Stimulated activated CD4-positive, alpha-beta T cell treated with anti-CD3 and anti-CD28 coated beads, TNF-alpha, amount 100 ng/mL, for 1 hour (primary cell): ENCODE measurements at places on chromosomes 2 and 18.

DNA sequence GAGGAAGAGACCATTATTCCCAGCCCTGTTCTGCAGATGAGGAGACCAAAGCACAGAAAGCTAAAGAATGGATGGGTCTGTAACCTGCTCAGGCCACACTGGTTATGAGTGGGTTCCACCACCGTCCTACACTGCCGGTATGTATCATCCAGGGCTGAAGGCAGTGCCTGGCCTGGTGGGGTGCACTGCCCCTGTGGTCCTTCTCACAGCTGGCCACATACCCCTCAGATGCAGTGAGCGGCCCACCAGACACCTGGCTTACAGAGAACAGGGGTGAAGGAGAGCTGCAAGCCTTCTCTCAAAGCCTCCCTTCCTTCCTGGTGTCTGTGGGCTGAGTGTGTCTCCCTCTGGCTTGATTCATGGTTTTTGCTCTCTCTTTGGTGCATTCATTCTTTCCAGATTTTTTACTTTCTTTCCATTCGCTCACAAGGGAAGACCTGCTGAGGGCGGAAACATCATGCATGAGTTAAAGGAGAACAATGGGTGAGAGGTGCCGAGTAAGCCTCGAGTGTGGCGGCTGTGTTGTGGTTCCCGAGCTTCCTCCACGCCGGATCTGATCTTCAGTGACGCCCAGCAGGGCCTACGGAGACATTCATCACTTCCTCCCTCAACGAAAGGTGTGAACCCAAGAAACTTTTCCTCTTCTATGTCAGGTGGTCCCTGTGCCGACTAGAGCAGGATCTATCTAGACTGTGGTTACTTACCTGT, 62.1 kb upstream of the REL start:
- DNase-seq: peak; percentile 72

GRCh38 chr2:75595541-75596395, 35.0 kb upstream of the EVA1A start:
- no peak for DNase-seq

DNA sequence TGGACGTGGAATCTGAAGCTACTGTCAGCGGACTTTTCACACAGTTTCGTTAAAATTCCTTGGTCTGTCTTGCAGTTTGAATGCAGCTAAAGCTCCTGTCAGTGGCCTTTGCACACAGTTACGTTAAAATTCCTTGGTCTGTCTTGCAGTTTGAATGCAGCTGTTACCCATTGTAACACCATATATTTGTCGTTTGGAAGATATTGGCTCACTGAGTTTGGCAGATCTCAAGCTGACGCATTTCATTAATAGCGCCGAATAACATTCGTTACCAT, 1.0 kb downstream of the LIMS1 start:
- no peak for DNase-seq

- DNase-seq: no peak
Observed at GRCh38 chr2:27587025-27587424, 4.2 kb downstream of the ZNF512 start.

DNA sequence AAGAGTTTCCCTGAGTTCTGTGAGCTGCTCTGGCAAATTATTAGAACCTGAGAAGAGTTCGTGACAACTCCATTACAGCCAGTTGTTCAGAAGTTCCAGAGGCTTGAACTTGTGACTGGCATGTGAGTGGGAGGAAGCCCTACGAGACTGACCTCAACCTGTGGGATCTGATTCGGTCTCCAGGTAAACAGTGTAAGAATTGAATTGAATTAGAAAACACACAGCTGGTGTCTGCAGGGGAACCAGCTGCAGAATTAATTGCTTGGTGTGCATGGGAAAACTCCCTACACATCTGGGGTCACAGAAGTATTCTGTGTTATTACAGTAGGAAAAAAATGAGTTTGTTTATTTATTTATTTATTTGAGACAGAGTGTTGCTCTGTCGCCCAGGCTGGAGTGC, 14.0 kb upstream of the ITSN2 start:
- no peak for DNase-seq

GRCh38 chr18:33987206-33987605, 237.5 kb downstream of the NOL4 start:
- DNase-seq: no peak

GRCh38 chr2:115214050-115214449, 771.6 kb downstream of the DPP10 start:
- DNase-seq: no peak

DNA sequence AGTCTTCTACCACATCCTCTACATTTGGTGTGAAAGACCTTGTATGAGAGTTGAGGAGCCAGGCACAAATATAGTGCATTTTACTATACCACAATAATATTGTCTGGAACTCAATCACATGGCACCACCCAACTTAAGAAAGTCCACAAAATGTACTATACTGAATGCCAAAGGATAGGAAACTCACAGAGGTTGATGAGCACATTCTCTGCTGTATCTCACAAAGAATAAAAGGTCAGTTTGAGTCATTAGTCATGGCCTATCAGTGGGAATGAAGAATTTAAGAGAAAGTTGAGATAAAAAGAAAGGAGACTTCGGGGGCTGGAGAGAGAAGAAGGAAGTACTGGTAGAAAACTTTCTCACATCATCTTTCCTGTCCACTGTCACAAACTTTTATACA, 134.3 kb downstream of the RDH14 start:
- no peak for DNase-seq

- no peak for DNase-seq
Observed at GRCh38 chr2:171811245-171811628, 82.8 kb downstream of the SLC25A12 start.

GRCh38 chr2:138104071-138104470, 139.8 kb downstream of the HNMT start:
- DNase-seq: no peak

DNA sequence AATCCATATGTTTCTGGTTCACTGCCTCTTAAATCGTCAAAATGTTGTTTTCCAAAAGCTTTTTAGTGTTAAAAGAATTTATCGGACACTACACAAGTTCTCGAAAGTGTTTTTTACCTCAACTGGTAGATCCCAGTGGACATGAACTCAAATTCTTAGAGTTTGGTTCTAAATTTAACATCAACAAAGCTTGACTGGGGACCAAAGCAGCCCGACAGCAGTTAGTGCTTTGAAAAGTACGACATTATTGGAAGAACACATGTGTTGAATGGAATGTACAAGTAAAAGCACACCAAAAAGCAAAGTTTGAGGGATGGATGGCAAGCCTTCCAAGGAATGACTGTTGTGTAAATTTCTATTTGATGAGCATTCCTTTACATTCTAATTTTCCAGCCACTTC, 803.9 kb upstream of the POU3F3 start:
- no peak for DNase-seq

GRCh38 chr2:224850081-224850480, 133.9 kb upstream of the CCDC195 start:
- no peak for DNase-seq

- DNase-seq: no peak
Observed at GRCh38 chr2:237319887-237320286, 94.1 kb downstream of the COL6A3 start.

- DNase-seq: no peak
Observed at GRCh38 chr2:84137034-84137433, 322.0 kb downstream of the SUCLG1 start.

DNA sequence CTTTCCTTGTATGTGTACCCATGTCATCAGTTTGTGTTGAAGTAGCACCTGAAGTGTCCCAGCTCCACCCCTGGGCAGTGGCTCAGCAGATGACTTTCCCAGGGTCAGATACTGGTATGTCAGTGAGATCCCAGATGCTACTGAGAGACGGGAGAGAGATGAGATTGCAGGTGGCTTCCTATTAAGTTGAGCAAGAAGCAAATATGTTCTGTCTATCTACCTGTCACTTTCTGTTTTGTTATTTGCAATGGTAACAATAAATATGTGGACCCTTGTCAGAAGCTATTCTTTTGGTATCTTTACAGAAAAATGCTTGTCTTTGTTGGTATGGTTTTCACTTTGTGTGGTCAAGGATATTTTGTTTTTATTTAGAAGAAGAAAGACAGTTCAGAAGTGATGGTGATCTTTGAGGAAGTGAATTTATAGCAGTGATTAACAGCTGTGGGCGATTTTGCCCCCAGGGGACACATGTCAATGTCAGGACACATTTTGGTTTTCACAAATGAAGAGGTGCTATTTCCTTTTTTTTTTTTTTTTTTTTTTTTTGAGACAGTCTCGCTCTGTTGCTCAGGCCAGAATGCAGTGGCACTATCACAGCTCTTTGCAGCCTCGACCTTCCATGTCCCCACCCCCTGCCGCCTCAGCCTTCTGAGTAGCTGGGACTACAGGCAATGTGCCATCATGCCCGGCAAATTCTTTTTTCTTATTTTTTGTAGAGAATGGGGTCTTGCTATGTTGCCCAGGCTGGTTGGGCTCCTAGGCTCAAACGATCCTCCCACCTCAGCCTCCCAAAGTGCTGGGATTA, 21.4 kb downstream of the MGAT5 start:
- no peak for DNase-seq

DNA sequence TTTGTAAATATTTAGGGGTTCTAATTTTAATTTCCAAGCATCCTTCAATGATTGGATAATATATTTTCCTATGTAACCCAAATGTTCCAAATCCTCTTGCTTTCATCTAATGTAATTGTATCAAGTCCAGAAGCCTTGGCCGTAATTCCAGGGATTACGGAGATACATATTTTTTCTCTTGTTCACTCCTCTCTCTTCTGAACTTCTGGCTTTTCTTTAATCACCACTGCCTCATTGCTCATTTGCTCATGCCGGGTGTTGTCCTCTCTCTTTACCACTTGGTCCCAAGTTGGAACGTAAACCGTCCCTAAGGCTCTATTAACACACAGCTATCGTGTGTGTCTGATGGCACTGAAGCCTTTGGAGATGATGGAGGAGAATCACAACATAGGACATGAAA, 188.7 kb upstream of the COL3A1 start:
- DNase-seq: no peak

DNA sequence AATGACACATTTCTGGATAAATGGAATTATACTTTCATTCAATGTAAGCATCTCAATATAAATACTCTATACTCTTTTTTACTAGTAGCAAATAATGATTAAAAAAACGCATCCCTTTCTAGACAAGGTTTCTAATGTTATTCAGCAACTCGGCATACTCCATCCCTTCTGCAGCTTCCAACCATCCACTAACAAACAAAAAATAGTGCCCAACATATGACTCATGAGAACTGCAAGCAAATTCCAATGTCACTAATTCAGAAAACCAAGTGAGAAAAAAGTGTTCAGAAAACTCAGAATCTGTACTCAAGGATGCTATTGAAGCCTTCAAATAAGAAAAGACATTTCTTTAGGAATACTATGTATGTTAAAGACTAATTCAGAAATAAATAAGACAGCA, 140.0 kb downstream of the BAZ2B start:
- no peak for DNase-seq

DNA sequence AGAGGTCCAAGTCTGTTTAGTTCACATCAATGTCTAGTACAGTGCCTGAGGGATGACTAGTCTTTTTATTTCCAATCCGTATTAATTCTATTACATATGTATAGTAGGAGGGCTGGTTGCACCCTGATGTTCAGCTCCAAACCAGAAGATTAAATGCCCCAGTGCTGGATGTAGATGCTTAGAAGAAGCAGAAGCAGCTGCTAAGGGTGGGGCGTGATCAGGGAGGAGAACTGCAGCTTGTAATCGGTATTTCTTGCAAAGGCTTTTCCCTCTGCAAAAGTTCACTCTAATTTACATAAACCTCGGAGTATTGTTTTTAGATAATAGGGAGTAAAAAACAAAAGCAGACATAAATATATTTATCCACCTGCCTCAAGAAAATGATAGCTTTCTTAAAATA, 145.3 kb upstream of the ITGA4 start:
- no peak for DNase-seq

DNA sequence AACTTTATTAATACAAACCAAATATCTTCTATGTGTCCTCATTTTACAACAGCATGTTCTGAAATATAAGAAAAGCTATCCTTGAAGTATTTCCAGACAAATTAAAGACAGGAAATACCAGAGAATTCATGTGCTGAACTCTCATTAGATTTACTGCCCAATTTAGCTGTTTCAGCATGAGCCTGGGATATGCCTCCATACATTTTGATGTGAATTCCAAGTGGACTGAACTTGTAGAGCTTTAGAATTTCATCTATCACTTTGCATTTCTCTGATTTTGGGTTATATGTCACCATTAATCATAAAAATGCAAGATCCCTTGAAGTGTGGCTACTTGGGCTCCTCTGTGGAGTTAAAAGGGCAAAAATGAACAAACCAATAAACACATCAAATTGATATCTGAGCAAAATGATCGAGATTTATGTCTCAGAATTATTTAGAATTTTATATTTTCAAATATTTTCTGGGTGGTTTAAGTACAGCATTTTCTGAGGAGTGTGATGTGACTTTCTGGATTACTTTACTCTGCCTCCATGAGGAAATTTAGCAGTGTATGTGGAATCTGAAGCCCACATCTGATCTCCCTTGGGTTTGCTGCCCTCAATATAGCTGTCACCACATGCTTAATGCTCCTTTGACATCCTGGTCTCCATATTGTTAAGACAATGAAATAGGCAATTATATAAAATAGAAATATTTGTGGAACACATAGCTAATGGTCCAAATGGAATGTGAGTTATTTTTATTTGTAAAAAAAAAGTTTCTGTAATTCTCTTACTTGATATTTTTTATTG, 206.6 kb upstream of the RBMS1 start:
- DNase-seq: no peak

DNA sequence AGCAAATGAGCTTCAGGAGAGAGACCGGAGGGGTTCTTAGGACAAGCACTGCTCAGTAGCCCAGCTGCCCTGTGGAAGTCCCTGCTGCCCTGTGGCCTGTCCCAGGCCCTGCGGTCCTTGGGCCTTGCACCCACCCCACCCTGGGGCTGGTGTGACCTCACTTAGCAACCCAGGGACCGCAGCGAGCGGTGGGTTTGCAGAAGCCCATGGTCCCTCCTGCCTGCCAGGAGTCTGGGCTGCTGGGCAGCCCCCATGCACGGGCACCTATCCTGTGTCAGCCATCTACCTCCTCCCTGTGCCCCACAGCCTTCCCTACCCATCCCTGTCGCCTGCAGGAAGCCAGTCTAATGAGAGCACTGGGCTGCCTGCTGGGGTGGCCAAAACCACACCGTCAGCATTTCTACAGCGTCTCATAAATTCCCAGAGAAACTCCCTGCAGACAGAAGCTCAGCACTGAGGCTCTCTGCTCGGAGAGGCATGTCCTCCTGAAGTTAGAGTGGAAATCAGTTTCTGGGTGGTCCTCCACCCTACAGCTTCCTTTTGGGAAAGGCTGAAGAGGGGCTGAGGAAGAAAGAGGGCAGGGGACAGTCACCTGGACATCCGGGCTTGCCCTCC, 231.1 kb upstream of the HS6ST1 start:
- no peak for DNase-seq
